ENCODE measurements at places on chromosomes 1 and 21.

- no peak for DNase-seq
These were observed 21.4 kb upstream of the LBR start for GRCh38 chr1:225449261-225449660.

GRCh38 chr1:233607252-233608119 is 6.4 kb upstream of the KCNK1 start:
- DNase-seq, result no peak

- DNase-seq, result no peak
These were observed 40.1 kb downstream of the CD2 start for GRCh38 chr1:116794371-116794770.

DNA sequence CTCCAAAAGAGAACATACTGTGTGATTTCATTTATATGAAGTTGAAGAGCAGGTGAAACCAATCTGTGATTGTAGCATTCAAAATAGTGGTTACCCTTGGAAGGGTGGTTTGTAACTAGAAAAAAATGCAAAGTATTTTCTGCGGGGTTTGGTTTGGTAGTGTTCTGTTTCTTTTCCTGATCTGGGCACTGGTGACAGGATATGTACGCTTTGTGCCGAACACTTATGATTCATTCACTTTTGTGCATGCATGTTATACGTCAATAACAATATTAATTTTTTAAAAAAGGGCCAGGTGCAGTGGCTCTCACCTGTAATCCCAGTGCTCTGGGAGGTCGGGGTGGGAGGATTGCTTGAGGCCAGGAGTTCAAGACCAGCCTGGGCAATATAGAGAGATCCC is 63.8 kb downstream of the CD34 start:
- DNase-seq, result no peak

All from neural crest cell (in vitro differentiated cells).